ENCODE measurements at places on chromosomes 2 and 18.

DNA sequence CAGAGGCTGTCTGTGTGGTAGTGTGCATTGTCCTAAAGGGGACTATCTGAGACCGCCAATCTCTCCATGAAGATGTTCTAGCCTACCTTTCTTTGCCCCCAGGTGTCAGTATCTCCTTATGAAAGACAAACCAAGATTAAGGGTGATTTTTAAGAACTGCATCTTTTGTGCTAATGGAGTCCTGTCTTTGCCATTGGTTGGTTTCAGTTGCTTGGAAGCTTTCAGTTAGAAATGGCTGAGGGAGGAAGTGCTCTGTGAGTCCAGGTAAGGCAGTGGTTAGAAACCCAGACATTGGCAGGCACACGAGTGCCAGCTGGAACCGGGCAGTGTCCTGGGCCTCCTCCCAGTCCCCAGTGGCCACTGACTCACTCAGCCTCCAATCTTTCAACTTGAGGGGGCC lies 111.3 kb downstream of the DOCK10 start:
- no peak for DNase-seq

DNA sequence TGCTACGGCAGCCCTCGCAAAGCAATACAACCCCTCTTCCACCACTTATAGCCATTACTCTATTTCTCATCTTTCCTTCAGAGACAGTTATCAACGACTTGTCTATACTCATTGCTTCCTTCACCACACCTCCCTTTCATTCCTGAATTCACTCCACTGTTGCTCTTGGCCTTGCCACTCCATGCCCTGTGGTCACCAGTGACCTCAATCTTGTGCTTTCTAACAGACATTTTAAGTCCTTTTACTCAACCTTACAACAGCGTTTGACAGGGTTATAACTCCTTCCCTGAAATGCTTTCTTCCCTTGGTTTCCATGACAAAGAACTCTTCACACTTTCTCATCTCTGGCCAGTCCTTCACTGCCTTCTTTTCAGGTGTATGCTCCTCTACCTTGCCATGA lies 90.6 kb upstream of the CCDC141 start:
- no peak for DNase-seq

DNA sequence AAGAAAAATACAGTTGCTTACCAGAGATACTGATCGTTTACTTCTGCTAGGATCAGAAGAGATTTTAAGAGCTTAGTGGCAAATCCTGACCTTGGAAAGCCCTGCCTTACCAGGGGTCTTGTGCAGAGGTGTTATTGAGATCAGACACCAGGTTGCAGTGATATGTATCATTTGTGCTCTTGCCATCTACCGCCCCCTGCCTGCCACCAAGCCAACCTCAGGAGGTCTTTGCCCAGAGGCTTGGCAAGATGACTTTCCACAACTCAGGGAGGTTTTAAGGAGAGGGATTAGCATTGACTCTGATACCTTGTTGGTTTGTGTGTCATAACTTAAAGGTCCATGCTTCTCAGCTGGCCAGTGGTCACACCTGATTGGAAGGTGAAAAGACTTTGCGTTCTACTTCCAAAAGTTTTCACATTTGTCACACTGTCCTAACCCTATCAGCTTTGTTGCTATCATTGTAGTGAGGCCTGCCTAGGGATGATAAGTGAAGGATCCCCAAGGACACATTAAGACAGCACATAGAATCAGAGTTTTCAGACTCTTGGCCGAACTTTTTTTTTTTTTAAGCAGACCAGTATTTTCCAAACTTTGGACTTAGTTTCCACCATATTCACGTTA lies 46.2 kb upstream of the MGAT5 start:
- DNase-seq: peak; percentile 42

DNA sequence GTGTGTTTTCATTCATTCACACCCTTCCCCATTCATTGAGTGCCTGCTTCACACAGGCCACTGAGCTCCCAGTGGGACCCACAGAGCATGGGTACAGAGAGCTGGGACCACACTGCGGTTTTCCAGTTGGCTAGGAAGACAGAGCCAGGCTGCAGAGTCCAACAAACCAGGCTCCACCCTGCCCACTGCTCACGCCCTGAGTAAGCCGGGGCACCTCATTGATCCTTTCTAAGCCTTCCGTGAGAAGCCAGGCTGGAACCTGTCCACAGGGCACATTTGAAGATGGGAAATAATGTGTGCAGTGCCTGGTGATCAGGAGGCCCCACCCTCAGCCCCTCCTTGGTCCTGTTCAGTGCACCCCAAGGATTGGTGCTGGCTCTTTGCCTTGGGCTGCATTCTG lies 13.5 kb downstream of the KCNIP3 start:
- no peak for DNase-seq

GRCh38 chr2:28276076-28276618 lies 116.5 kb upstream of the FOSL2 start:
- DNase-seq: peak; percentile 100

DNA sequence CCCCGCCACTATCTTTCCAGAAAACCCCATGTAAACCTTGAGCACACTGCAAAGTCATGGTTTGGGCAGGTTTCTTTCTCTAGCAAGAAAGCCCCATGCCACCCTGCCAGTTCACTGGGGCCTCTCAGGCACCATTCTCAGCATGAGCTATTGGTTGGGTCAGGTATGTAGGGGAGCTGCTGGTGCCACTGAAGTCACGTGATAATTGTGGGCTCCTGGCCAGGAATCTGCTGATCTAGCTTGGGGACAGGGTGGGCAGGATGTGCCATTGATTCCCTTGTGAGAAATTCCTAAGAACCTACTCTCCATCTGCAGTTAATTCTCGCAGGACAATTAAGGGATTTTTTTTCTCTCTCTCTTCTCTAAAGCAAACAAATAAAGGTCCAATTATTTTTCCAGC lies 26.5 kb upstream of the HNMT start:
- DNase-seq: no peak

GRCh38 chr2:203582468-203582867 lies 47.4 kb upstream of the RAPH1 start:
- DNase-seq: peak; percentile 75

DNA sequence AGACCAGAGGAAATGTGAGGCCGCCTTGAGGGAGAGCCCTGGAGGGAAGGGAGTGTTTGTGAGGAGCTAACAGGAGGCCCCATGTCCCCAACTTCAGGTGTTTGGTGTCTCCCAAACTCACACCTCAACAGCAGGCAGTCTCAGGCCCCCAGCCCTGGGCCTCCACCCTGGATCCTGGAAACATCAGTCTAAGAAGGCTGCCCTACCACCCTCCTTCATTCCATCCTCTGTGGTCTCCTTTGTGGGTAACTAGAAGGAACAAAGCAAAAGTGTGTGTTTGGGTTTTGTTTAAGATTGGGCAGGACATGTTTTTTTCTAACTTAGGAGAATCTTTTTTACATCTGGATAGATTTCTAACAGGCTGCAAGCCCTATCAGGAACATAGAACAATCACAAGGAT lies 404.3 kb downstream of the BCL11A start:
- no peak for DNase-seq

- no peak for DNase-seq
These were observed 61.1 kb upstream of the SPHKAP start for GRCh38 chr2:228242591-228242990.

DNA sequence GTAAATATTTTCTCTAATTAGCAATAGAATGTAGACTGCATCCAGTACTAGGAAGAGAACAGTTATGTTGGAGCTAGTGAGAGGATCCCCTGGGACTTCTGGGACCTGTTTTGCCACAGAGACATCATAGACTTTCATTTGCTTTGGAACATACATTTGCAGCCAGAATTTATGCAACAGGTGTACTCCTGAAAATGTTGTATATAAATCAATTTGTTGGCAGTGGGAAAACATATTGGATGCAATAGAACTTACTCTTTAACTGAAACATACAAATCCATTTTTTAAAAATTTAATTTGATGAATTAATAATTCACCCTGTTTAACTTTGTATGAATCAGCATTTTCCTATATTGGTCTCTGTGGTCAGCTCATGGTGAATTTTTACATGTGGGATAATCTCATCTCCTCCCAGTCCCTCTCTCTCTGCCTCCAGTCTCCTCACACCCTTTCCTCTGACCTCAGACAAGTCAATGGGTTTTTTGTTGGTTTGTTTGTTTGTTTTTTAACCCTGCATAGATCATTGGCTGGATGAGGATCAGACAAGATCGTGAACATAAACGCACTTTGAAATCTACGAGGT lies 263.0 kb downstream of the LPIN1 start:
- DNase-seq: no peak

GRCh38 chr2:31505111-31505510 lies 75.6 kb downstream of the SRD5A2 start:
- DNase-seq: no peak

- DNase-seq: no peak
These were observed 200.1 kb downstream of the NDUFA10 start for GRCh38 chr2:239824866-239825704.

- DNase-seq: no peak
These were observed 216.9 kb downstream of the ARHGAP15 start for GRCh38 chr2:143345887-143346787.

DNA sequence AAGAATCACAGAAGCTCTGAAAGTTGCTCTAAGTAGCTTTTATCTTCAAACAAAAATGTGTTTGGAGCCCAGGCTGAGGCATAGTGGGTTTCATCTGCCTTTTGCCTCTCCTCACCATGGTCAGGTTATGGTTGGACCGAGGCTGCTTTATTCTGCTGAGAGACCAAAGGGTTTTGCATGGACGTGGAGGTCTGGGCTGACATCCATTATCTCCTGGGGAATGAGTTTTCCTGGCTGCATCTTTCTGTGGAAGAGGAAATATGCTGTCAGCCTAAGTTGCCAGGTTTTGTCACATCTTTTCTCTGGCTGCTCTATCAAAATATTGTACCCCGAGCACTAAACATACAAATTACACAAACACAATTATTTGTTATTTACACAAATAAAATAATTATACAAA lies 223.2 kb downstream of the LDLRAD4 start:
- DNase-seq: no peak

- no peak for DNase-seq
These were observed 126.7 kb downstream of the BCL2 start for GRCh38 chr18:63192885-63193349.

- DNase-seq: peak; percentile 75
These were observed 106.7 kb upstream of the NABP1 start for GRCh38 chr2:191571163-191571769.

Measured in IMR-90 (cell line).